CD4-positive, alpha-beta memory T cell (primary cell): ENCODE measurements at places on chromosomes 12 and 14. TPM values are rescaled to one million over a fixed set of nuclear protein-coding genes. Genes with fewer than 3 reads are reported as not detected.
A peak's percentile ranks its signal among the peaks of the same experiment; 100 is the strongest.

Gene GOLT1B
- total RNA-seq = 33.0 TPM

DNA sequence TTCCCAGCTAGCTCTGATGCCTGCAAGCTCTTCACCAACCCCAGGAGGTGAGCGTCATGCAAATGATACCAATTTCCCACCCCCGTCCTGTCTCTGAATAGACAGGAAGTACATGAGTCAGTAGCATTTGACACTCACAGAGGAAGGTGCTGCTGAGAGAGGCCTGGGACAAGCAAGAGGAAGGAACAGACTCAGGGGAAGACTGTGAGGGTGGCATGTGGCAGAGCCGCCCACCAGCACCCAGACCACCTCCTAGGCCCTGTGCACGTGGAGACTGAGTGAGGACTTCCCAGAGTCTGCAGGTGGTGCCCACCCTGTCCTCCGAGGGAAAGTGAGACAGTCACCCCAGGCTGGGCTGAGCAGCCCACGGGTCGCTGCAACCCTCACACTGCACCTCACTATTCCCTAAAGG, 199.5 kb upstream of the SFSWAP start:
- no peak overlapping the region for H3K27ac ChIP-seq
- no peak overlapping the region for H3K4me3 ChIP-seq
- H3K27me3 ChIP-seq = no peaks in the 10 kb centered on the region
- H3K4me1 ChIP-seq = peaks cover 17% of the 10 kb centered on the region
- peak; percentile 48 for DNase-seq

Gene SLC8A3
- not detected for total RNA-seq

GRCh38 chr14:67478800-67479084, 9.8 kb downstream of the TMEM229B start:
- peaks cover 13% of the 10 kb centered on the region for H3K36me3 ChIP-seq
- H3K4me1 ChIP-seq = peaks cover 9% of the 10 kb centered on the region
- no peaks in the 10 kb centered on the region for H3K27me3 ChIP-seq
- H3K27ac ChIP-seq = no peak overlapping the region
